ENCODE measurements at places on chromosomes 11 and 22.

GRCh38 chr11:102279641-102280170 lies 37.6 kb upstream of the BIRC3 start:
- DNase-seq: no peak

GRCh38 chr11:134532131-134532920 lies 120.3 kb upstream of the B3GAT1 start:
- DNase-seq: no peak

DNA sequence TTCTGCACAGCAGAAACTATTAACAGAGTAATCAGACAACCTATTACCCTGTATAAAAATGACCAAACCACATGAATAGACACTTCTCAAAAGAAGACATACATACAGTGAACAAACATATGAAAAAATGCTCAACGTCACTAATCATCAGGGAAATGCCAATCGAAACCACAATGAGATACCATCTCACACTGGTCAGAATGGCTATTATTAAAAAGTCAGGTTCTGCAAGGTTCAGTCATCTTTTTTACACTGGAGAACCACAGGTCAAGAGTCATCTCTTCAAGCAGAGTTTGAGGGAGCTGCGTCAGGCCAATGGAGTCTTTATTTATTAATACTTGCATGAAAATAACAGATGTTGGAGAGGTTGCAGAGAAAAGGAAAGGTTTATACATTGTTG lies 40.4 kb downstream of the RCN1 start:
- DNase-seq: no peak

- no peak for DNase-seq
Measured at GRCh38 chr22:28703436-28703835, 23.8 kb upstream of the TTC28 start.

- DNase-seq: no peak
Measured at GRCh38 chr11:13009476-13009920, 382 bp downstream of the RASSF10 start.

DNA sequence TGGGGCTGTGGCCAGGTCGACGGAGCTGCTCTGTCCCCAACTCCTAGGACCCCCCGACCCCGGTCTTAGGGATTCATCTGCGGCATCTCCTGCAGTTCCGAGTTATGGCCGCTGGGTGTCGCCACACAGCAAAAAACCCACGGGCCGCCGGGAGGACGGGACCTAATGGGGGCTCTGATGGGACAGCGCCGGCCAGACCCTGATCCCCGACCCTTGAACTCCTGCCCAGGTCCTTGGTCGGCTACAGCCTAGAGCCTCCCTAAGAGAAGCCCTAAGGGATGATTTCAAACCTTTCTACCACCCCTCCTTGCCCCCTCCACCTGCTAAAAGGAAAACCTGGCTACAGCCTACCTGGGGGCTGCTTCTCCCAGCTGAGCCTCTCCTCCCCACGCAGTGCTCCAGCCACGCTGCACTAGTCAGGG lies 30.8 kb upstream of the LRRC10B start:
- DNase-seq: no peak

DNA sequence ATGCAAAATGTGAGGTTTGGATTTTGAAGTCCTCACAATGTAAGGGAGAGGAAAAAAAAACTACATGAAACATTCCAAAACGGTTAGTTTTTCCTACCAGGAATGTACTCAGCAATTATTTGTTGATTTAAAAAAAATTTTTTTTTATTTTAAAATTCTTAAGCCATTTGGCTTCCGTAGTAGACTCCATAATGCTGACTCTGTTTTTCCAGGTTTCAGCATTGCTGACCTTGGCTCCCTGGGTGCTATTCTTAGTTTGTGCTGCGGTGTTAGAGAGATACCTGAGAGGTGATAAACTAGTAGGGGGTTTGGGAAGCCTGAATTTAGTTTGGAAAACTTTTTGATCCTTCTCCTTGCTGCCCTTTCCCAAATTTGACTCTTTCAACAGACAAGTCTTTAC lies 10.6 kb downstream of the STT3A start:
- no peak for DNase-seq

DNA sequence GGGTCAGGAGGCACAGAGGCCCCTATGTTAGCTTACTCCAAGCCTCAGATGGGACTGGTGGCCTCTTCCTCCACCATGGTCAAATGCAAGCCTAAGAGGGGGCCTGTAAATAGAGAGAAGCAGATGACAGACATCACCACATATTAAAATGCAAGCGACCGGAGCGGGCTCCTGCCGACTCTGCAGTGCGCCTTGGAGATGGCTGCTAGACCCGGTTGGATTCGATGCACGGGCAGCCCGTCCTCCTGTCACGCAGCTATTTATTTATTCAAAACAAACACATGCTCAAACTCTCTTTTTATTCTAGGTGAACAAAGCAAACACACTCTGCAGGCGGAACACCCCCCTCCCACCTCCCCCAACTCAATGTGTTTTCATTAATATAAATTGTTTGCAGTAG lies 208.0 kb downstream of the DSCAML1 start:
- DNase-seq: no peak

DNA sequence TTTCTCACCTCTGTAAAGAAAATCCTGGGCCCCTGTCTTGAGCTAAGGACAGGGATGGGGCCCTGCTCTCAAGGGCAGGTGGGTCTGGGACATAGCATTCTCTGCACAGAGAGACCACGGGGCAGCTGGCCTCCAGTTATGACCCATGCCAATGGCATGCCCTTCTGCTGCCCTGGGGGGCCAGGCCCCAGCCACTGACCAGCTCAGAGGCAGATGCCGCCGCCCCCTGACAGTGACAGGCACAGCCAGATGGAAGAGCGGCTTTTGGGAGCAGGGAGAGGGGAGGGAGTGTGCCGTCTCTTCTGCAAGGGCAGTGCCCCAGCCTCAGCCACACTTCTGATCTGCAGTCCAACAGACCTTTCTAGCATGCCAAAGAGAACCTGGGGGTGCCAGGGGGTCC lies 114.8 kb upstream of the NAV2 start:
- DNase-seq: peak; percentile 41

DNA sequence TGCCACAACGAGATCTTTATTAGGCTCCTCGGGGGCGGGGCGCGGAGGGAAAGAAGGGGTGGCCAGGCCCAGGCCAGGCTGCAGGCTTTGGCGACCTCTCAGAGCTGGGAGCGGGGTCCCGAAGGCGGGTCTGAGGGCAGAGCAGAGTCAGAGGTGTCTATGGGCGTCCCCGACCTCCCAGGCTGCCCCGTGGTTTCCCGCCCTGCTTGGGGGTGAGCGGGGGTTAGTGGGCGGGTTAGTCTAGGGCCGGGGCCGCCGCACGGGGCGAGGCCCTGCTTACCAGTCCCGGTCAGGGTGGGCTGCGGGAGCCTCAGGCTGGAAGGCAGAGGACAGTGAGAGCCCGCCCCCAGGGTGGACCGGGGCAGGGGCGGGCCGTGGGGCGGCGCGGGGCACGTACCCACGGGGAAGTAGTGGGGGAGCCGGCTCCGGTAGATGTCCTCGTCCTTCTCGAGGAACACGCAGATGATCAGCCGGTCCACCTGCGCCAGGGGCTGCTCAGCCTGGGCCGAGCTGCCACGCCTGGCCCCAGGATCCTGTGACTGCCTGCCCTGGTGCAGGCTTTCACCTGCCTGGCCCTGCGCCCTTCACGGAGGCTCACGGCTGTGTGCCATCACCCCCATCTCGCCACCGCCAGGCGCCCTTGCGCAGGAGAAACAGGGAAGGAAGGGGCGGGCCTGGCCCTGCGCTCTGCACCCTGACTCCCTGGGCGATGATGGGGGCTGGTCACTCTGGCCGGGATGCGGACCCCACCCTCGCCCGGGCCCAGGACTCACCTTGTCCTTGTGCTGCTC lies 12.5 kb downstream of the OTUB1 start:
- DNase-seq: no peak

DNA sequence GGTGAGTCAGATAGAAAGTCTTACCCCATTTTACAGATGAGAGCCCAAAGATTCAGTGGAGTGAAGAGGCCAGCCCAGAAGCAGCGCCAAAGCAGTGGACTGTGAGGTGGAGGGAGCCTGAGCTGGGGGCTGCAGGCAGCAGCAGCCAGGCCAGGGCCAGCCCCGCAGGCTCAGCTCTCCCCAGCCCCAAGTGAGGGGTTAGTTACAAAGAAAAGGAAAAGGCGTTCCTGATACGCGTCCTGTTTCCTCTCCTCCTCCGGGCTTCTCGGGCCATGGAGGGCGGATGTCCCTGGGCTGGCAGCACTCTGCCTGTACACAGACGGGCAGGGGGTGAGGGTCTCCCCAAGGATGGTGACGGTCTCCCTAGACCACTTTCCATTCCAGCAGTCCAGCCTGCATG lies 44.9 kb downstream of the ARRB1 start:
- no peak for DNase-seq

DNA sequence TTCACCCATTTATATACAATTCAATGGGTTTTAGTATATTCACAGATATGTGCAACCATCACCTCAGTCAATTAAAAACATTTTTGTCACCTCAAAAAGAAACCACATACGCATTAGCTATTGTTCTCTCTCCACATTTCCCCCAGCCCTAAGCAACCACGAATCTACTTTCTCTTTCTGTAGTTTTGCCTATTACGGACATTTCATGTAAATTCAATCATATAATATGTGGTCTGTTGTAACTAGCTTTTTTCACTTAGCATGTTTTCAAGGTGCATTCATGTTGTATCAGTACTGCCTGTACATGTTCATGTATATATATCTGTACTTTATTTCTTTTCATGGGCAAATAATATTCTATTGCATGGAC lies 104.7 kb upstream of the RRM1 start:
- no peak for DNase-seq

- no peak for DNase-seq
Measured at GRCh38 chr11:65065851-65066250, 7.5 kb upstream of the NAALADL1 start.

DNA sequence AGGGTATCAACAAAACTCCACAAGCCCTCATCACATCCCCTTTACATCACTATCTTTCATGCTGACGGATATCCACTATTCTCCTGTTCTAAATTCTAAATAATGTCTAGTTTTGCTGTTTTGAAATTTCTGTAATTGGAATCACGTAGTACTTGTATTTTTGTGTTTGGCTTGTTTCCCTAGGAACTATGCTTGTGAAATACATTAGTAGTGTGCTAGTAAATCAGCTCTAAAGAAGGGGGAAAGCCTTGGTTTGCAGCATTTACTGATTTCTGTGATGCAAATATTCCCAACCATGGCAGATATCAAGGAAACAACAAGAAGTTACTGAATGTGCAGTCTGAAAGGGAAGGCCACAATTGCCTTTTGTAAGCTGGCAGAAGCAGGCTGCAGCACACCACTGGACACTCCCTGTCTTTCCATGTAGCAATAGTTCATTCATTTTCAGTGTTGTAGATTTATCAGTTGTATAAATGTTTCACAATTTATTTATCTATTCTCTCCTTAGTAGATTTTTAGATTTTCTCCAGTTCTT lies 4.7 kb upstream of the FOLH1 start:
- no peak for DNase-seq

DNA sequence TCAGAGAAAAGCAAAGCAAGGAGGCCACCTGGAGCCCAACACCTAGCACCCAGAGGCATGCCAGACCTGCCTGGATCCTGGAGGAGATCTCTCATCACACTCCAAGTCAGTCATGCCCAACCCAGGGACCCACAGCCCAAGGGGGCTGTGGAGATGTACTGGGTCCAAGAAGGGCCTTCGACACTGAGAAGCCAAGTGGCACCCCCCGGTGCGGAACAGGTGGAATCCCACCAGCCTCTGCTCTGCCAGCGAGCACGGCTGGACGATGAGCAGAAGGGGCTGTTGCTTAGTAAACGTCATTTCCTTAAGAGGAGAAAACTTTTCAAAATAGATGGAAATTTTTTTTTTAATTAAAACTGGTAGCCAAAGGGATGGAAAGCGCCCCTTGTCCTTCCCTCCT lies 171.9 kb upstream of the GRK3 start:
- no peak for DNase-seq

DNA sequence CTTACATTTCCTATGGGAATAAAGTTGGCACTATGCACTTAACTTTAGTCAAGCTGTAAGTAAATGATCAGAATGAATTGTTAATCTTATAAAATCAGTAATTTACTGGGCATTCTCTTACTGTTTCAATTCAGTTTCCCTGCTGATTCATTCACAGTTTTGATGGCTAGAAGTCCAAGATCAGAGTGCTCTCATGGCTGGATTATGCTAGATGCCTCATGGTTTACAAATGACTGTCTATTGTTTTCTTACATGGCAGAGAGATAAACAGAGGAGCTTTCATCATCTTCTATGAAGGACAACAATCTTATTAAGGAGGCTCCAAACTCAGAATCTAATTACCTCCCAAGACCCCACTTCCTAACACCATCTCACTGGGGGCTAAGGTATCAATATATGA lies 135.1 kb upstream of the CARD18 start:
- no peak for DNase-seq

DNA sequence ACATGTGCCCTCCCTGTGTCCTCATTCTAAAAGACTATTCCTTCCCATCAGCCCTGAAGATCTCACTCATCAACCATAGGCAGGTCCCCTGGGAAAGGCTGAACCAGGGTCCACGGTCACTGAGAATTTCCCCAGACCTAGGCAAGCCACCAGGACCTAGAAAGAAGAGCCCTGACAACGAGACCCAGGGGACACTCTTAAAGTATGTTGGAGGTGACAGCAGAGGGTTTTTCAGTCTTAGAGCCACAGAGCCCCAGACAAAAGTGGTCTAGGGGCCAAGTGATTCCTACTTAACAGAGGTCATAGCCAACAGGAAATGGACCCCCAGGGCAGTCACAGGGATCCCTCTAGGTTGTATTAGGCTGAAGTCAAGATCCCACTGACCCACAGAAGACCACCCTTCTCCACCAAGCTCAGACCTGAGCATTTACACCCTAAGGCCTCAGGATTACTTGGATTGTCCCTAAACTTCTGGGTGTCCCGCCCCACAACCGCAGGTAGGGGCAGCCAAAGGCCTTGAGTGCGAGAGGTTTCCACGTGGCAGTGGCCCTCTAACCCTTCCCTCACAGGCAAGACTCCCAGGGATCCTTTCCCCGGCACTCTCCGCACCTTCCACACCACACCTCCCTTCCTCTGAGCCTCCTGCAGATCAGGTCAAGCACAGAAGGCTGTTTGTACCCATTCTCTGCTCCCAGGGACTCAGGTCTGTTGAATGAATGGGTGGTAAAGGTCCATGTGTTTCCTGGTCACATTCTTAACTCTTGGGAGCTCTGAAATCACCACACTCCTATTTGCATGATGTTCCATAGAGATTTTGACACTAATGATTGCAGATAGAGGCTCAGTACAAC lies 12.3 kb downstream of the POU2AF1 start:
- no peak for DNase-seq

DNA sequence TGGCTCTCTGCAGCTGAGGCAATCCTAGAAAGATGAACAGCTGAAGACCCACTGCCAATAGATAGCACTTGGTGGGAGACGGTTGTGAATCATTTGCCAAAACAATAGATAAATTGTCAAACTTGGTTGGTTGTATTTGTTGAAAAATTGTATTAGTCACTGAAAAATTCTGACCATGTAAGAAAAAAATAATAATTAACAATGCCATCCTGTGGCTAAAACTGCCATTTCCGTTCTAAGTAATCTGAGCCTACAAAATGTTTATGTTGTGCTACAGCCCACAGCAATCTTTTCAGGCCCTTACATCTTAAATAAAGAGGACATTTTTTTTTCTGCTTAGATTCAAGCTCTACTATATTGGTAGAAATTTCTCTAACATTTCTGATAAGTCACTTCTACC lies 103.2 kb upstream of the ANO3 start:
- no peak for DNase-seq

GRCh38 chr11:132334769-132335280 lies 964.4 kb downstream of the NTM start:
- no peak for DNase-seq
